Smooth muscle cell of the umbilical artery (primary cell): ENCODE measurements at places on chromosomes 1 and 21. TPM values are rescaled to one million over a fixed set of nuclear protein-coding genes. Genes with fewer than 3 reads are reported as not detected.

ZNF326 gene
- 7.7 and 8.3 TPM in 2 replicates for total RNA-seq

STK40 gene
- 13.1 and 35.9 TPM in 2 replicates for total RNA-seq

LCE1B gene
- total RNA-seq = not detected in 2 replicates

THBS3 gene
- total RNA-seq = 23.8 and 35.9 TPM in 2 replicates

SPATA45 gene
- not detected in 2 replicates for total RNA-seq

CYP4X1 gene
- total RNA-seq = not detected in 2 replicates

ARHGEF19 gene
- total RNA-seq = 12.2 TPM in 2 replicates

HOOK1 gene
- not detected in 2 replicates for total RNA-seq

PPIAL4G gene
- not detected in 2 replicates for total RNA-seq

RNU1-2 gene
- total RNA-seq = under 0.01 TPM in 2 replicates

GCSAML gene
- total RNA-seq = not detected in 2 replicates
